Activated T-cell treated with anti-CD3 and anti-CD28 coated beads, Interleukin-2, amount 50 U/mL, for 24 hours (primary cell): ENCODE measurements at places on chromosomes 4 and X.

GRCh38 chr4:111639120-111639690 lies 506.0 kb upstream of the FAM241A start:
- no peak for DNase-seq

GRCh38 chr4:55169352-55169961 lies 44.1 kb upstream of the KDR start:
- no peak for DNase-seq

DNA sequence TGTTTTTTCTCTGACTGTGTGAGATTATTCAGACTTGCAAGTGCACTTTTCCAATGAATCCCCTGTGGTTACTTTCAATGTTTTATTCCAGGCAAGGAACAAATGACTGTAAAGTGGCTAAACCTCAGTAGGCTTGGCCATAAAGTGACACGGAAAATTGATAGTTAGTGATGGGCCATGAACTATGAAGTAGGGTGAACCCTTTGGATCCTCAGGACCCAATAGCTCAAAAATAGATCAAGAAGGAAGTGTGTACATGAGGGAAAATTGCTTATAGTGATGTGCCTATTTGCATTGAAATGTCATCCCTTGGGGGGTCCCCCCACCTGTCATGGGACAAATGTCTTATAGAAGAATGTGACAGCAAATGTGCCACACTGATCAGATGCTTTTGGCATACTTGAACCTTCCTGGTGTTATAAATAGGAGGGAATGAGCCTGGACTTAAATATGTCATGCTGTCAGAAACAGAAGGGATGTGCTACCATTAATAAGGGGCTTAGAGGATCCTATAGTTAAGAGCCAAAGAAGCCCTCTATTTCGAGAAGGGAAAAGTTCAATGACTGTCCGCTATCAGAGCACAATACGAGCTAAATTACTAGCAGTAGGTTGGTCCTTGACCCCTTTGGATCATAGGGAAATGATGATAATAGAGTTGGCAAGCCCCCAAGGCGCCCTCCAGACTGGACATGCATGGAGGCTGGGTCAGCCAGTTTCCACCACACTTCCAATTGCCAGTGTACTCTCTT lies 30.3 kb downstream of the SLC16A2 start:
- no peak for DNase-seq

- no peak for DNase-seq
Observed at GRCh38 chr4:141416219-141416618, 195.5 kb downstream of the ZNF330 start.

DNA sequence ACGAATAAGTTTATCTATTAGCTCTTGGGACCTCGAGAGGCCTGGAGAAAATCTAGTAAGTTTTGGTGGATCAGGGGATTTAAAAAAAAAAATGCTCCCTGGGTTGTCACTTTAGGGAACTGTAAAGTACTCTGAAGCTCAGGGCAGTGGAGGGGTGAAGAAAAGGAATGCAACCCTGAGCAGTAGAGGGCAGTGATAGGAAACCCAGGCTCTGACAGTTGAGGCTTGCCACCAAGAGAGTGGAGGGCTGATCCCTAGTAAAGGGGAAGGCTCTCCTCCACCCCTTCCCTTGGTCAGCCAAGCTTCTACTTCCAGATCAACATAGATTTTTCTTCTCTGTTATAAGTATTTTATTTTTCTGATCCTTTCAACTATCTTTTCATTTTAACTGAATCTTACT lies 73.1 kb downstream of the FBXO8 start:
- no peak for DNase-seq

GRCh38 chrX:1511829-1512228 lies 25.2 kb downstream of the P2RY8 start:
- DNase-seq, result peak; percentile 21

DNA sequence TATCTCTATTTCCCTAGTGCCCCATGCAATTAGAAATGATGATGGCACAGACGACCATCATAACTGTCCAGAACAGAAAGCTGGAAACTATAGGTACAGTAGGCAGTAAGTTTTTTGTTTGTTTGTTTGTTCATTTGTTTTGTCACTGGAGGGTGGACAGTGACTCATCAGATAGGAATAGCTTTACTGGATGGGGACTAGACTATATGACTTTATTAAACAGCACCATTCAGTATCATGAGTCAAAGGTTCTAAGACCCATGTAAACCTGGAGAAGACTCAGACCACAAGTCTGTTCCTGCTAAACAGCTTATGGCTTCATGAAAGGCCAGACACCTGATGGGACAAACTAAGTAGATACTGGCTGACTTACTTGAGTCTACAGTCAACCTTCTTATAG lies 38.4 kb downstream of the PLAC1 start:
- no peak for DNase-seq
